ENCODE measurements at places on chromosomes 3 and 15.

- no peak for DNase-seq
Measured at GRCh38 chr15:31359702-31360111, 33.1 kb downstream of the KLF13 start.

- DNase-seq = no peak
Measured at GRCh38 chr3:130644628-130645253, 101.9 kb downstream of the PIK3R4 start.

- no peak for DNase-seq
Measured at GRCh38 chr3:141740349-141740748, 2.3 kb downstream of the RNF7 start.

DNA sequence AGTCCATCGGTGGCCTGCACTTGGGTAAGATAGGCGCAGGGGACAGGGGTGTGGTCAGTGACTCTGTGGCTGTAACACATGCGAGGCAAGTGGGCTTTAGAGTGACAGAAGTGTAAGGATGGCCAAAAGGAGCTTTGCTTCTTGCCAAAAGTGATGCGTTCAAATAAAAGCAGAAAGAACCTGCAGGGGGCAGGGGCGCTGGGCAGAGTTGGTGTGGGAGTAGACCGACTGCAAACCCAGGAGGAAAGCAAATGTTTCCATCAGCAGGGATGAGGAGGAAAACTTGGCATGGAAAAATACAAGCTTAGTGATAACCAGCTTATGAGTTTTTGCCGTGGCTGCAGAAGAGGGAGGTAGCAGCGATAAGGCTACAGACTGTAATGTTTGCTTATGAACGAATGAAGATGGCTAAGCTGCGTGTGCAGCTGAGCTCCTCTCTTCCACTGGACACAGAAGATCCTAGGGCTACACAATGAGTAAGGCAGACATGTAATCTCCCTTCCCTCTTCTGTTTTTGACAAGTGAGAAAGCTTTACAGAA lies 149.4 kb downstream of the WNT5A start:
- DNase-seq = no peak

DNA sequence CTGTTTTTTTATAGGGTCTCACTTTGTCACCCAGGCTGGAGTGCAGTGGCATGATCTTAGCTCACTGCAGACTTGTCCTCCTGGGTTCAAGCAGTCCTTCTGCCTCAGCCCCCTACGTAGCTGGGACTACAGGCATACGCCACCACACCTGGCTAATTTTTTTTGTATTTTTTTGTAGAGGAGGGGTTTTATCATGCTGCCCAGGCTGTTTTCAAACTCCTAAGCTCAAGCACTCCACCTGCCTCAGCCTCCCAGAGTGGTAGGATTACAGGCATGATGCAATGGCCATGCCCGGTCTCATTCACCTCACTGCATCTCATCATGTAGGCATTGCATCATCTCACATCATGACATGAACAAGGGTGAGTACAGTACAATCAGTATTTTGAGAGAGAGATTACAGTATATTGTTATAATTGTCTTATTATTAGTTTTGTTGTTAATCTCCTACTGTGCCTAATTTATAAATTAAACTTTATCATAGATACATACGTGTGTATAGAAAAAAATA lies 74.3 kb upstream of the EOMES start:
- DNase-seq = no peak

DNA sequence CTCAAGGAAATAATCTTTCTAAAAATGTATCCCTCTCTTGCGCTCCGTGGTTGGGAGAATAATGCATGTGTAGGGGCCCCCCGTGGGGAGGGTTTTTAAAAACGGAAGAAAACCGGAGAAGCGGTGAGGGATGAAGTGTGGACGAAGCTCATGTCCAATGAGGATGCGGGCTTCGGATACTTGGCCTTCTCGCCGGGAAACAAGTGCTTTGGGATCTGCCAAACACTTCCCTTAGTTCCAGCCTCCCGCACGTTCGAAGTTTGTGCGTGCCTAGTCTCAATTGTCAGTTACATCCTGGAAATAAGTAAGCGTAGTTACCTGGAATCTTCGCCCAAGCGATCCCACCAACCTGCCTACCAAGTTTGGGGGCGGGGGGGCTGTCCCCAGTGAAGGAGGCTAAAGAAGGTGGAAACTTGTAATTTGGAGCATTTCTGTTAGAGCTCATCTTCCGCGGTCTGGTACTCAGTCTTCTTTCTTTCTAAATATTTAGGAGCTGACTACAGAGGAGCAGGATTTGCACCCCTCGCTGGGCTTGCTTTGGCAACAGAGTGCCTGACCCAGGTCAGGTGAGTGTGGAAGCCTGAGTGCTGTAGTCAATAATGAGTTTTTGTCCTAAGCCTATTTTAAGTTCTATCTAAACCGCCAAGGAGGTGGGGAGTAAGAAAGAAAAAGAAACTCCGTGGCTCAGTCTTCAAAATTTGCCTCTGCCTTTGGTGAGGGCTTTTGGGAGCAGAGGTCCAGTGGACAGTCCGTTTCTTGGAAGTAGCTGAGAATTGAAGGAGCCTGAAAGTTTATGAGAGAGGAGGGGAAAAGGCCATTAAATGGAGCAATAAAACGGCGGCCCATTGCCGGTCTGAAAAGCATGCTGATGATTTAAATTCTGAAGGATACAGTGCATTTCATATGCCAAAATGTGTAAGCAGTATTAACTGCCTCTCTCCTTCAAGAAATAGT lies 1.1 kb downstream of the ITPR1 start:
- DNase-seq = no peak

- no peak for DNase-seq
Measured at GRCh38 chr3:41044523-41044922, 154.8 kb upstream of the CTNNB1 start.

- no peak for DNase-seq
Measured at GRCh38 chr15:42344763-42345162, 14.5 kb upstream of the CAPN3 start.
